ENCODE measurements at places on chromosomes 1 and 21.

DNA sequence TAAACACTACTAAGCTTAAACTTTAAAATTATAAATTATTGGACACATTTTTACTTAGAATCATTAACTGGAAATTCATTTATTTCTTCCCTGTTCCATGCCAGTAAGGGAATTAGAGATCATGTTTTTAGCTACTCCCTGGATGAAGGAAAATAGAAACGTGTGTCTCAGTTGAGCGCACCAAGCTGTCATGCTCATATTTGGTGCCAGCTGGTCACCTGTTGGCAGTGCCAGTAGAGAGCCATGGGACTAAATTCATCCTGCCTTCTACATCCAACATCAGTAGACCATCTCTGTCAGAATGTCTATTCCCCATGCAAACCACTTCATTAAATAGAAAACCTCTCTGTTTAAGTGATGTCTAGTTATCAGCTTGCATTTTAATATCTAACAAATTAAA, 17.4 kb upstream of the SLC22A15 start:
- no peak for DNase-seq

DNA sequence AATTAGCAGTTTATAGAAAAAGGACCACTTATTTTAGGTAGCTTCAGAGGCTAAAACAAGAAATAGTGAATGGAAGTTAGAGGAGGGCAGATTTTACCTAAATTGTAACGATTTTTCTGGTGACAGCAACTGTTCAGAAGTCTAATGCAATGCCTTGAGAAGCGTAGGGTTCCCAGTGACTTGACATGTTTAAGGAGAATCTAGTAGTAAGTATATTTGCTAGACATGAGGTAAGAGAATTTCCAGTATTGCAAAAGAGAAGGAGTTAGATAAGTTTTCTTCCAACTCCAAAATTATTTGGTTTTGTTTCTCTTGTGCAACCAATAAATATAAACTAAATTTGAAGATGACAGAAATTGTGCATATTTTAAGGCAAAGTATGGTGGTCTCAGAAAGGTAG, 140.0 kb downstream of the SMYD3 start:
- no peak for DNase-seq

DNA sequence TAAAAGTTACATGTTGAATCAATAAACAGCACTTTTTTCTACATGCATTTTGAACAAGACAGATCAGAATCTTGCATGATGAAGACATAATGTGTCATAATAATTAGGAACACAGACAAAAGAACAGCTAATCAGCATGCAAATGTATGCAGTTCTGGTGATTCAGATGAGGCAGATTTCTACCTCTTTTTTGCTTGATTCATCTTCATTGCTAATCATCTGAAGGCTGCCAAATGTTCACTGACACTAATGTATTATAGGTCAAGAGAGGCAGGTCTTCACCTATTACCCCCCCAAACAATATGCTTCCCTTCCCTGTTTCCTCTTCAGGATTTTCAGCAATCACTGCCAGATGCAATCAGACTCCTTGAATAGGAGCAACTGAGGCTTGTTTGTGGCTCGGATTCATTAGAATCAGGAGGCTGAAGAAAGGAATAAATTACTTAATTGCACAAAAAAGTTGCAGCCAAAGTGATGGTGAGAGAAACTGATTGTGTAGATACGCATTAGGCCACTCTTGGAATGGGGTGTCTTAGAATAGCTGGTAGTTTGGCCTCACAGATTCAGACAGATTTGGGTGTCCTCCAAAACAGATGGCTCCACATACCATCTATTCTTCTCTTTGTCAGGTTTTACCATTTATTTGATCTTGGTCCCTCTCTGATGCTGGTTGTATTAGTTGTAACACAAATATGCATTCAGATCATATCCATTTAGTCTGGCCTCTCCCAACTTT, 275.4 kb downstream of the RPS6KC1 start:
- DNase-seq = no peak

DNA sequence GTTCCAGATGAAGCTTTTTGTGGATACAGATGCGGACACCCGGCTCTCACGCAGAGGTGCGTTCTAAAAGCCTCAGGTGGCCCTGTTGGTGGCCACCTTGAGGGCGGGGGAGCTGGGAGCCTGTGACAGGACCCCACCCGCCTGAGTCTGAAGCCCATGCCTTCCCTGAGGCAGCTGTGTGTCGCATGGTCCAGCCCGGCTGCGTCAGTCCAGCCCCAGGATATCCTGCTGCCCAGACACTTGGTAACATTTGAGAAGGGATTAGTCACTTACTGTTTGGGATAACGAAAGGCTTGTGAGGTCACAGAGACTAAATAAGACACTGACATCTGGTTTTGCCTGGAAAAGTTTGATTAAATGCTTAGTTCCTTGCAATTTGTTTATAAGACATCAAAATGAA, 68.9 kb downstream of the UCK2 start:
- no peak for DNase-seq

DNA sequence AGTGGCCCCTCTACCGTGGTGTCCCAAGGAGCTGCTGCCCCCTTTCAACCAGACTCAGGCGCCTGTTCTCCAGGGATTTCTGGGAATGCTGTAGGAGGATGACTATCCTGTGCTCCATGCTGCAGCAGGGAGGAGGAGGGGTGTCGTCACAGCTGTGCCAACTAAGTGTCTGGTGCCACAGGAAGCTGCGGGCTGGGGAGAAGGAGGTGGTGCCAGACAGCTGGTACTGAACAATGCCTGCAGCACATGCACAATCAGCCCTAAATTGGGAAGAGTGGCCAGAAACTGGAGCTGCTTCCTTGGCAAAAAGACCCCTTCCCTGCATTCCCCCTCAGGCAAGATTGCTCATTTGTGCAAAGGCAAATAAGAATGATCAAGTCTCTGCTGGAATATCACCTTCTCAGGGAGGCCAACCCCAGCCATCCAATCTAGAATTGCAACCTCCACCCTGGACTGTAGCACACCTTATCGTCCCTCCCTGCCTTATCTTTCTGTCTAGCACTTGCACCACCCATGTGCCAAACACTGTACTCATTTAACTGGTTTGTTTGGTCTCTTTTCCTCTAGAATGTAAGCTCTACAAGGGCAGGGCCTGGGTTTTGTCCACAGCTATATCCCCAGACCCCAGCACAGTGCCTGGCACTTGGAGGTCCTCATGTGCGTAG, 33.3 kb downstream of the LAMB3 start:
- DNase-seq = no peak

- no peak for DNase-seq
Measured at GRCh38 chr1:100364697-100365096, 12.4 kb downstream of the CDC14A start.

GRCh38 chr1:3819771-3820200, 23.5 kb upstream of the LRRC47 start:
- no peak for DNase-seq

DNA sequence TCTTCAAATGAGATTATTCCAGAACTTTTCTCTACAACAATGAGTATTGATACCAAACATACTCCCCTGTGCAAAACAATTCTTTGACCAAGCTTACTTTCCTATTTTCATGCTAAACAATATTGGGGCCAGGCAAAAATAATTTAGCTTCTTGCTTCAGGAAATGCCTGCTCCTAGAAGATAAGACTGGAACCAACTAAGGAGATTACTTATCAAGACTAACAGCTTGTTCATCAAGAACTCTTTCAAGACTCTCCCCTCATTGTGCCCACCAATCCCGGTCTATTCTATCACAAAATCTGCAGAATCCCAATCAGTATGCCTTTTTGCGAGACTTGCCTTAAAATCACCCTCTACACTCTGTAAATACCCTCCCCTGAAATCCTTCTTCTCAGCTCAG, 536.6 kb downstream of the RWDD3 start:
- no peak for DNase-seq

DNA sequence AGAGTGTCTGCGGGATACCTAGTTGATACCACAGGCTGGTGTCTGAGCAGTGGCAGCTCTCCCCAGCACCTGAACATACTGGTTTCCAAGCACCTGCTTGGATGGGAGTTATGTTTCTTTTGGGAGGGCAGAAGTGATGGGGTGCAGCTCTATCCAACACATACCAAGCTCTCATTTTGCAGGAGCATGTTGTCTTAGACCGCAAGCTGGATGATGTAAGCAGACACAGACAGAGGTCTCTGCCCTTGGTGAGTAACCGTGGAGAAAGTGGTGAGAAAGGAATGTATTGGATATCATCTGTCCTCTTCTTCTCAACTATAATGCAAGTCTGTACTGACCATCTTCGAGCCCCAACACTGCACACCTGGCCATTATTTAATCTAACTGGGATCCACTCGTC, 37.4 kb downstream of the ZNF496 start:
- DNase-seq = no peak

GRCh38 chr1:193498088-193498655, 311.8 kb upstream of the B3GALT2 start:
- DNase-seq = no peak

DNA sequence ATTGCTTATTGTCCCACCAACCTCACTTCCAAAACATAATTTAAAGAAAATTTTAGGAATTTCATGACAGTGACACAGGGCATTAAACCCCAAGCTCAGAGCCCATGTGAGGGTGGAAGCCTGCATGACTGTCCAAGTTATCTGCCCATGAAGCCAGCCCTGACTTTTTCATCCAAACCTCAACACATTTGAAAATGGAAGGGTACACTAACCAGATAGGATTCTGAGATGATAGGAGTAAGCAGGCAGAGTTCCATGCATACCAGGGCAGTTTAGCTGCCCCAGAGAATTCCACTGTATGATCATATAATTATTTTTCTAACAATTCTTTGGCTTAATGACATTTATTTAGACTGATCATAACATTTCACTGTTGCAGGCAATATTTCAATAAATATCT, 986.0 kb downstream of the TTLL7 start:
- no peak for DNase-seq

DNA sequence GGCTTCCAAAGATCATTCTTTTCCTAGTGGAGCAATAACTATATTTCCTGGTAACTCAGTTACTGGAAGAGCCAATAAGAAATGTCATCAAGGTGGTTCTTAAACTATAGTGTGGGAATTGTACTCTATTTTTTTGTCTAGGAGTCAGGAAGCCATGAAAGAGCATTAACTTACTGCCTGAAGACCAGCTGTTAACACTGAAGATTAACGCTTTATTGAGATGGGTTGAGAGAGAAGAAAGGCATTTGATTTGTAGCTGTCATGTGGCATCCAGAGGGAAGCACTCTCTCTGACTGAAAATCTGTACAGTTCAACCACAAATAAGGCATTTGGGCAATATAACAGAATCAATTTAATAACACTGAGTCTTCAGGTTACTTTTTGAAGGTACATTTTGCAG, 76.0 kb downstream of the DNM3 start:
- no peak for DNase-seq

DNA sequence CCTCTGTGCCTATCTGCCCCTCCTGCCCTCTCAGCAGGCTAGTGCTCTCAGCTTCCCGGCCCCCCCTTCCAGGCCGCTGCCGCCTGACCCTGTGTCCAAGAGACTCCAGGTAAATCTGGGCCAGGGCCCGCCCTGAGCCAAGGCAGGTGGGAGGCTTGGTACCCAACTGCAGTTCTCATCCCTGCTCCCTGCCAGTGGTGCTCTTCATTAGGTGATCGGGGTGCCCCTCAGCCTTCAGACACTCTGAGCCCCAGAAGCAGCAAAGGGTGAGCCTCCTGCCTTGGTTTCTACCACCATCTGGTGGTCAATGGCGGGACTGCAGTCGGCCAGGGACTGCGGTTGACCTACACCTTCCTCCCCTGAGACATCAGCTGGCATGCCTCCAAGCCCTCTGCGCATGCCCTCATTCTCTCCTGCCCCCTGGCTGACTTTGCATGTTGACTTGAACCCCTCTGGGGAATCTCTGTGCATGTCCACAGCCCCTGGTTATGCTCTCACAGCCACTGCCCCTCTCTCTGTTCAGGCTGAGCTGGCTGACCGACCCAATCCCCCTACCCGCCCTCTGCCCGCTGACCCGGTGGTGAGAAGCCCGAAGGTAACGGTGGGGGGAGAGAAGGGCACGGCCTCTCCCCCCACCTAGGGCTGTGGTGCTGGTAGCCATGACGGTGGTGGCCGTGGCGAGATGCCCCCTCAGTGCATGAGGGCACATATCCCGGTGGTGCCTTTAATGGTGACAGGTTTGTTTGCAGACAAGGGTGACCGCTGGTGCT, 2.0 kb upstream of the EFNA4 start:
- peak; percentile 93 for DNase-seq

GRCh38 chr1:210373628-210373877, 44.9 kb downstream of the HHAT start:
- no peak for DNase-seq

GRCh38 chr1:42424201-42424600, 31.6 kb downstream of the ZMYND12 start:
- DNase-seq = no peak

- DNase-seq = no peak
Measured at GRCh38 chr1:218374401-218375353, 29.5 kb downstream of the TGFB2 start.

DNA sequence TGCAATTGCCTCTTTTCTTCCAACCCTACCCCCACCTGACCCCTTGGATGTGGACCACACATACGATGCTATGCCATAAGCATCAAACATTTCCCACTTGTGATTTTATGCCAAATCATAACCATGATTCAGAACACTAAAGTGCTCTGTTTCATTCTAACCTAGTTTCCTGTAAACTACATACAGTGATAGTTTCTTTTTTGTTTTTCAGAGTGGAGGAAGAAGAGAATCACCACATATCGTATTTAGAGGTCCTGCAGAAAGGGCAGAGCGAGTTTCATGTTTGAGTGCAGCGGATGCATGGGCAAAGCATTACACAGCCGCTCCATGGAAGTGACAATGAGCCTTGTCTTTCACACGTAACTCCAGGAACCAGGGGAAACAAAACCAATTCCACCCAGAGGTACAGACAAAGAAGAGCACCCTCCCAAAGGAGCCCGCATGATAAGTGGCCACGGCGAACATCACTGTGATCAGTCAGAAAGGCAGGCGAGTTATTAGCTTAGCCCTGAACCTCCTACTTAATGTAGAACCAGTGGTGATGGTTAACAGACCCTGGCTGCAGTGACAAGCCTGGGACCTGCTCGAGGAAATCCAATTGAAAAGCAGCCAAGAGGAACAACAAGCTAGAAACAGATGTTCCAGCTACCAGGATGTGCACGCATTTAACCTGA, 64.0 kb upstream of the ZNF281 start:
- no peak for DNase-seq

DNA sequence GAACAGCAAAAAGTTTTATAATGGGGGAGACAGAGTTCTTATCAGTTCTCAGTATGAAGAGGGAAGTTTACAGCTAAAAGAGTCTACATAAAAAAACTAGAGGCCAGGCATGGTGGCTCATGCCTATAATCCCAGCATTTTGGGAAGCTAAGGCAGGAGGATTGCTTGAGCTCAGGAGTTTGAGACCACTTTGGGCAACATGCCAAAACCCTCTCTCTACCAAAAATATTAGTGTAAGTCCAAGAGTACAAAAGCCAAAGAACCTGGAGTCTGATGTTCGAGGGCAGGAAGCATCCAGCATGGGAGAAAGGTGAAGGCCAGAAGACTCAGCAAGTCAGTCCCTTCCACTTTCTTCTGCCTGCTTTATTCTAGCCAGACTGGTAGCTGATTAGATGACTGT, 35.0 kb upstream of the ROR1 start:
- no peak for DNase-seq
